ENCODE measurements at places on chromosomes 11 and 22.

DNA sequence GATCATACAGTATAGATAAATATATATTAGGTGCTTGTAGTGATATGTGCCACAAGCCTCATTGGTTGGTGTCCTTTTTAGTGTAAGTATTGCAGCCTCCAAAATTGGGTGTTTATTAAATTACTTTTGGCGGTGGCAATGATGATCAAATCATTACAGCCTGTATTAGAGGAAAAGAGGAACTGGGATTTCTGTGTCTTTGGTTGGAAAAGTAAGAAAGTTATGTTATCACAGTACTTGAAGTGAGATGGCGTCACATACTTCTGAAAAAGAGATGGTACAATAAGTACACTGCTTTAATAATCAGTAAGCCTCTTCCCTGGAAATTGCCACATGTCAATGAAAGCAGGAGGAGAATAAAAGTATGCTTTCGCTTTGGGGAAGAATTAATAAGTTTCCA, 523 bp upstream of the MPZL3 start:
- no peak for DNase-seq

GRCh38 chr11:36142439-36142838, 146.8 kb downstream of the COMMD9 start:
- no peak for DNase-seq

DNA sequence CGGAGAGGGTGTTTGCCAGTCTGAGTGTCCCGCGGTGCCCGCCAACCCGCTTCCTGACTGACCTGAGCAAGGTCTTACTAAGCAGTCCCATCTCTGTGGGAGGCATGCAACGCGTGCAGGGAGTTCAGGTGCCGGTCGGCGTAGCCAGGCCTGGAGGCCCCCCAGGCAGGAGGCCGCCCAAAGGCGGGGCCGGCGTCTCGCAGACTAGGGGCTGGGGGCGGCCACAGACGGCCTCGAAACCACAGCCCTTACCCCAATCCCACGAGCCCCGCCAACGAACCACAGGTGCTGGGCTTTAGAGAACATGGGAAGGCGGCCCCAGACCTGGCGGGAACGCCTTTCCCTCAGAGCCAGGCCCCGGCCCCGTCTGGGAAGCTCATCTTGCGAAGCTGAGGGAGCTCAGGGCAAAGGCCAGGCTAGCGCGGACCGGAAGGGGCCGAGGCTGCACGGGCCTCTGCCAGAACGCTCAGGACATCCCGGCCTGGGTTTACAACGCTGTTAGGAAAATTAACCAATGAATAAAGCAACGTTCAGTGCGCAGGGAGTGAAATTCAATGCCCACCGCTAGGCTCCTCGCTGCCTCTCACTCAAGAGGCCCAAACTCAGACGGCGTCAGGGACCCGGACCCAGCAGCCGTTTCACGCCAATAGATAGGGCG, 2.1 kb upstream of the MTFP1 start:
- DNase-seq = peak; percentile 93

- DNase-seq = peak; percentile 6
Observed at GRCh38 chr22:38477585-38477984, 9.7 kb downstream of the KDELR3 start.

DNA sequence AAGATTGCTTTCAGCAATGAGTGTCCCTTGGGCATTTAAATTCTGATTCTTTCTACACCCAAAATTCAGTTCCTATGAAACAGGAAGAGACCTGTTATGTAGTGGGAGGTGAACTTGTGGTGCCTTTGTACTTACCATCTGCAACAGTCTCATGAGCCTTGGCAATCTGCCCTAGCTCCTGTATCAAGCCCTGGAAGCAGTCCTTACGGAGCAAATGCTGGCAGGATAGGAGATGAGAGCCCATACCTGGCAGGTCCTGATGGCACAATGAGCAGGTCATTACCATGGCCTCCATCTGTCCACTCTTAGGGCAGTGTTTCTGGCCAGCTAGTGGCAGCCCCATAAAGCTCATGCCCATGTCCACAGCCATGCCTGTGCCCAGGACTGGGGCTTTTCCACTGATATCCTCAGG, 10.8 kb downstream of the TRIM66 start:
- DNase-seq = no peak

GRCh38 chr11:34049028-34049427, 2.5 kb upstream of the CAPRIN1 start:
- DNase-seq = no peak

- no peak for DNase-seq
Observed at GRCh38 chr11:114785820-114786219, 107.5 kb downstream of the NXPE2 start.

- DNase-seq = no peak
Observed at GRCh38 chr11:45028911-45029682, 78.4 kb upstream of the TP53I11 start.

DNA sequence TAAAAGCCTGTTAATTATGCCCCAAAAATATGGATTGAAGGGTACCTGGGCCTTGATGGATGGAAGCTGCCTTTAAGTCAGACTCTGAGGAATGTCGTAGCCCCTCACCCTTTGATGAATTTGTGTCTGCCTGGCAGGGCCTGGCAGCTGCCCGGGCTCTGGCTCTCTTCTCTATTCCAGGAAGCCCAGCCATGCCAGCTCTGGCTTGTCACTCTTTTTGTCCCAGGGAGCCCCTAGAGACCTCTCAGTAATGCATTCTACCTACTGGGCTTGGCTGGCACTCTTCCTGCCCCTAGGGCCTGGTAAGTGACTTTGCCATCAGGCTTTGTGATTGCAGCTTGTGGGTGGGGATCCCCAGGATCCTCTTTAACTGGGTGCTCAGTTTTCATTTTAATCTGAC, 103.8 kb downstream of the GRIK4 start:
- no peak for DNase-seq

GRCh38 chr11:123100379-123101085, 38.6 kb upstream of the HSPA8 start:
- DNase-seq = no peak

- DNase-seq = no peak
Observed at GRCh38 chr11:96033599-96033998, 109.7 kb upstream of the MTMR2 start.

DNA sequence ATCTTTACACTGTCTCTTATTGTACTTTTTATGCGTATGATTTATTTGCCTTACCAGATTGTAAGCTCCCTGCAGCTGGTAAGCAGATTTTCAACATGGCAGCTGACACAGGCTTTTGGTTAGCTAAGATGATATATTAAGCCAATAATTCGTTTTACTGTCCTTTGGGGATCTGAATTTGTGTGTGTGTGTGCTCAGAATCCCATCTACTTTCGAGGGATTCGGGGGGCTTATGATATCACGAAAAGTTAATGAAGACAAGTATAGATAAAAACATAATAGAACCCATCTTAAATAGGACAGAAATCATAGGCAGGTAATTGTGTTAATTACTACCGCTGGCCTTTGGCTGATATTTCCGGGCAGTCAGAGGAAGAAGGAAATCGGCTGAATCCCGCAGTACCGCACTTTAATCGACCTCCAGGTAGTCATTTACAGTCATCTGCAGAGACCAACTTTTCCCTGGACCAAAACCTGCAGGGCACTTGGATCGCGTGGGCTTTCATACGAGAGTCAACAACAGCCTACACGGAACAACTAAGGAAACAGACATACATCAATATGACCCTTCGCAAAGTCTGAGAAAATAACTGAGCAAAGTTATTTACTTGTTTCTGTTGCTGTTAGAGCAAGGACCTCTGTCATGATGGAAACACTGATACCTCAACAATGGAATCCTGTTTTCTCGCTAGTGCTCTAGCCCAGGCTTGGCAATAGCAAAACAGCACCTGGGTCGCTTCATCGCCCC, 802 bp downstream of the KBTBD3 start:
- DNase-seq = no peak

- peak; percentile 70 for DNase-seq
Observed at GRCh38 chr11:76665172-76665571, 5.4 kb downstream of the LRRC32 start.

DNA sequence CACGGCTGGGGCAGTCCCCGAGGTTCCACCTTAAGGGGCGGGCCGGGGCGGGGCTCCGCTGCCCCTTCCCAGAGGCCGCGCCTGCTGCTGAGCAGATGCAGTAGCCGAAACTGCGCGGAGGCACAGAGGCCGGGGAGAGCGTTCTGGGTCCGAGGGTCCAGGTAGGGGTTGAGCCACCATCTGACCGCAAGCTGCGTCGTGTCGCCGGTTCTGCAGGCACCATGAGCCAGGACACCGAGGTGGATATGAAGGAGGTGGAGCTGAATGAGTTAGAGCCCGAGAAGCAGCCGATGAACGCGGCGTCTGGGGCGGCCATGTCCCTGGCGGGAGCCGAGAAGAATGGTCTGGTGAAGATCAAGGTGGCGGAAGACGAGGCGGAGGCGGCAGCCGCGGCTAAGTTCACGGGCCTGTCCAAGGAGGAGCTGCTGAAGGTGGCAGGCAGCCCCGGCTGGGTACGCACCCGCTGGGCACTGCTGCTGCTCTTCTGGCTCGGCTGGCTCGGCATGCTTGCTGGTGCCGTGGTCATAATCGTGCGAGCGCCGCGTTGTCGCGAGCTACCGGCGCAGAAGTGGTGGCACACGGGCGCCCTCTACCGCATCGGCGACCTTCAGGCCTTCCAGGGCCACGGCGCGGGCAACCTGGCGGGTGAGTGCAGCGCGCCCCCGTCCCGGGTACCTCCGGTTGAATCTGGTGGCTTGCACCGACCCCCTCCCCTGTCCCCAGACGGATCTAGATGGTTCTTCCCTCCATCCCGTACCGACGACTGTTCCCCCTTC, at the start of gene SLC3A2:
Gene SLC3A2 (plus strand): TSS at position 94 of the 776 bp plus-strand sequence. CDS start 128 bp downstream, at position 222.
- peak; percentile 97 for DNase-seq

DNA sequence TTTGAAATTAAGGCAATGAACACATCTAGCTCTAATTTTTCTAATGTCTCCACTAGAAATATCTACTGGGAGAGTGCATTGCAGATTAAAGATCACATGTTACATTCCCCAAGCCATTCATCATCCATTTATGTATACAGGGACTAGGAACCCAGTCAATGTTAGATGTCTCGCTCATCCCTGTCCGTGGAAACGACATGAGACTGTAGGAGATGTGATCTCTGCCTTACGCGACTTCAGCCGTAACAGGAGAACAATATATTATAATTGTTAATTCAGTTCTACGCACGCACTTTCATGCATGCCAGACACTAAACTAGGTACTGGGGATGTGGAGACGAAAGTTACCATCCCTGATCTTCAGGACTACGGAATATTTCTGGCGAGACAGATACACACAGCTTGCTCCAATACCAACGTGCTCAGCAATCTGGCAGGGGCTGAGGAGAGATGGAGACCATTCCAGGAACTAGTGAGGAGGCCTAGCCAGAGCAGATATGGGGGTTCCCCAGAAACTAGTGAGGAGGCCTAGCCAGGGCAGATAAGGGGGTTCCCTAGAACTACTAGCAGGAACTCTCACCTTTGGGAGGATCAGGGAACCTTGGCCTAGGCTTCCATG, 706 bp downstream of the DCPS start:
- no peak for DNase-seq

GRCh38 chr11:719214-720016, 13.4 kb downstream of the EPS8L2 start:
- no peak for DNase-seq

DNA sequence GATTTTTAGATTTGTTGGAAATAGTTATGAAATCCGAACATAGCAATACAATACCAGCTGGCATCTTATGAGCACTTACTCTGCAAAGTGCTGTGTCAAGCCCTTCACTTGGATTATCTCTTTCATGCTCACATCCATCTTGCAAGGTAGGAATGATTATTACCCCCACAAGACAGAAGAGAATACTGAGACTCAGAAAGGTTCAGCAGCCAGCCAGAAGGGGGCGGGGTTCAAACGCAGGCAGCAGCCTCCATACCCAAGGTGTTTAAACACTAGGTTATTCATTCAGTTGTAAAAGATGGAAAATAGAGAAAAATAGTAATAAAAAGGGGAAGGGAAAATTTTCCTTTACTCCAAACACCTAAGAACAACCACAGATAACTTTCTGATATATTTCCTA, 158.5 kb downstream of the CCDC34 start:
- DNase-seq = no peak

GRCh38 chr11:73283276-73284000, 11.3 kb downstream of the P2RY6 start:
- peak; percentile 58 for DNase-seq

- no peak for DNase-seq
Observed at GRCh38 chr22:41561788-41562187, 978 bp downstream of the CSDC2 start.

DNA sequence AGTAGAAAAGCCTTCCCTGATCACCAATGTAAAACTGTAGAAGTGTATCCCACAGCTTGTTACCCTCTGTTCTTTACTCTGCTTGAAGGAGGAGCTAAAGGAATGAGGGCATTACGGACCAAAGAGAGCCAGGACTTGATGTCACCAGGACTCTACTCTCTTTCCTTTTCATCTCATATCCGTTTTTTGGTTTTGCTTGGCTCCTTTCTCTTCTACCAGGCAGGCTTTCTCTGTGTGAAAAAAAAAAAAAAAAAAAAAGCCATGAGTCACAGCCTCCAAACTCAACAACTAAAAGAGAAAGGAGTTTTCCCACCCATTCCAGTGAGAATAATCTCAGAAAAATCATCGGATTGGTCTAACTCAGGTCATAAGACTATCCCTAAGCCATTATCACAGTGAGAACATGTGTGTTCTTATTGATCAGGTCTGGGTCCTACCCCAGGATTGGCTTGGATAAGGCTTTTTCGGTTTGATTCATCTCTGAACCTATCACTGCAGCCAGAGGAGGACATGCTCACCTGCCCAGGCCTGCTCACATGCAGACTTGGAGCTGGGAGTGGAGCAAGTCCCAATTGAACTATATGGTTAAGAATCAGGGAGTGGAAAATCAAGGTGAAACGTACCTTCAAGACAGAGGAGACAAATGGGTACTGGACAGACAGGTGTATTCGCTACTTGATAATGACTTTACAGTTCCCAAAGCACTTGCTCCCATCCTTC, 19.4 kb upstream of the LRRC55 start:
- DNase-seq = no peak

- DNase-seq = no peak
Observed at GRCh38 chr11:129721685-129722084, 94.0 kb upstream of the TMEM45B start.

DNA sequence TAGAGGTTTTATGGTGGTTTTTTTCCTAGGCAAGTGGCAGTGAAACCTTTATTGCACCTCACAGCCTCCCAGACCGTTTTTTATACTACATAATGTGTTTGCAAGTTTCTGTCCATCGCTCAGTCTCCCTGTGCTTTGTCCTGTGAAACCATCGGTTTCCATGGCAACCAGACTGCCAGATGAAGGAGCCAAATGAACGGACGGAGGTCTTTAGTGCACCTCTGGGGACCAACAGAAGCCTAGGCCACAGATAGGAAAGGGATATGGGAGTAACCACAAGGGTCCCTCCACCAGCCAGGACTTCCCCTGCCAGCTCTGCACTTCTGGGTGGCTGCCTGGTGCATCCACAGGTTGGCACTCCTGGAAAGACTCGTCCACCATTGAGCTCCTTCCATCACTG, 165.0 kb downstream of the CHST1 start:
- DNase-seq = peak; percentile 38

DNA sequence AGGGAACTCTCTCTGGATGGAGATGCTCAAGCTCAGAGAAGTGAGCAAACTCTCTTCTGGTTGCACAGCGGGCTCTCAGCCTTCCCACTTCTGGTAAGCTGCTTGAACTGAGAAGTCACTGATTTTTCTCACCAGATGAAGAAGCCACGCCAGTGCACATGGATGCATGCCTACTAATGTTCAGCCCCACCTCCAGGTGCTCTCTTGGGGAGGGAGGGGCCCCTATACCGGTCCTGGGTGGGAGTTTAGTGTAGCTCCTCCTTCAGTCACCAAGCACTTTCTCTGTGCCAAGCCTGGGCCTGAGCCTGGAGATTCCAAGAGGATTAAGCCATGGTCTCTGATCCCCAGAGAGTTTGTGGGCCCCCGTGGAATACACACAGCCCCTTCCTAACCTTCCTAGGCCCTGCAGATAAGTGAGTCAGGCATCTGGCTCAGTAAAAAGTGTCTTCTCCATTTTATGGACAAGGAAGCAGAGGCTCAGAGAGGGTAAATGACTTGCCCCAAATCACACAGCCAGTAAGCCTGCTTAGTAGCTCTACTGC, 142.2 kb downstream of the ST3GAL4 start:
- peak; percentile 20 for DNase-seq

All from spleen (tissue), 13 donors.